ENCODE measurements at places on chromosomes 6 and 20.
A peak's percentile ranks its signal among the peaks of the same experiment; 100 is the strongest.

GRCh38 chr6:15502446-15503345, 160.1 kb downstream of the DTNBP1 start:
- DNase-seq = peak; percentile 27

- DNase-seq = no peak
Measured at GRCh38 chr6:137002505-137002904, 42.3 kb downstream of the IL20RA start.

- no peak for DNase-seq
Measured at GRCh38 chr6:38259736-38260135, 380.0 kb downstream of the BTBD9 start.

DNA sequence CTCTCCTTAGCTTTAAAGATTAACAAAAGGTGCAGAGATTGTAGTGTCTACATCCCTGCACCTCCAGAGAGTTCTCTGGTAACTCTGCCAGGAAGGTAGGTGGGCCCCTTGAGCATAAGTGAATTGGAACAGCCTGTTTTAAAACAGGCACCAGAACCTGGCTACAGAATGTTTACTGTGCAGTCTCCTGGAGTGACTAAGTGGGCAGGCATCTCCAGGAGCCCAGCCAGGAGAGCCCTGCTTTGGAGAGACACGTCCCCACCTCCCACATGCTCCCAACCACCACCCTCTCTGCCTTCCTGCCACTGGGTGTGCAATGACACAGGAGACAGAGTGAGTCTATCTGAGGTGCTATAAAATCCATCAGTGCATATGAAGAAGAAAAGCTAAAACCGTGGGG, 110.3 kb upstream of the EYA4 start:
- DNase-seq = no peak

DNA sequence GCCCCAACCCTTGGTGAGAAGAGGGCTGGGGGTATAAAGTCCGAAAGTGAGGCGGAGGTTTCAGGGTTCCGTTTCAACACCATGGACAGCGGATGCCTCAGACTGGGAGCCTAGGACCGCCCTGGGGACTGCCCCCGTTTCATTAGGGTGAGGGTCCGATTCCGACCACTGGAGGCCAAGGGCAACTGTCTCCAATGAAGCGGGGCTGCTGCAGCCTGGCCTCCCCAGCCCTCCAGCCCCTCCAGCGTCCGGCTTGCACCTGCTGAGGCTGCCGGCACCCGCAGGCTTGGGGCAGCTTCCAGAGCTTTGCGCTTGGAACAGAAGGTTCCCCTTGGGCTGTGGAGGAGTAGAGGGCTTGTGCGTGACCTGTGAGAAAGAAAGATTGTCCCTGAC, 39.9 kb downstream of the YTHDF1 start:
- DNase-seq = no peak

DNA sequence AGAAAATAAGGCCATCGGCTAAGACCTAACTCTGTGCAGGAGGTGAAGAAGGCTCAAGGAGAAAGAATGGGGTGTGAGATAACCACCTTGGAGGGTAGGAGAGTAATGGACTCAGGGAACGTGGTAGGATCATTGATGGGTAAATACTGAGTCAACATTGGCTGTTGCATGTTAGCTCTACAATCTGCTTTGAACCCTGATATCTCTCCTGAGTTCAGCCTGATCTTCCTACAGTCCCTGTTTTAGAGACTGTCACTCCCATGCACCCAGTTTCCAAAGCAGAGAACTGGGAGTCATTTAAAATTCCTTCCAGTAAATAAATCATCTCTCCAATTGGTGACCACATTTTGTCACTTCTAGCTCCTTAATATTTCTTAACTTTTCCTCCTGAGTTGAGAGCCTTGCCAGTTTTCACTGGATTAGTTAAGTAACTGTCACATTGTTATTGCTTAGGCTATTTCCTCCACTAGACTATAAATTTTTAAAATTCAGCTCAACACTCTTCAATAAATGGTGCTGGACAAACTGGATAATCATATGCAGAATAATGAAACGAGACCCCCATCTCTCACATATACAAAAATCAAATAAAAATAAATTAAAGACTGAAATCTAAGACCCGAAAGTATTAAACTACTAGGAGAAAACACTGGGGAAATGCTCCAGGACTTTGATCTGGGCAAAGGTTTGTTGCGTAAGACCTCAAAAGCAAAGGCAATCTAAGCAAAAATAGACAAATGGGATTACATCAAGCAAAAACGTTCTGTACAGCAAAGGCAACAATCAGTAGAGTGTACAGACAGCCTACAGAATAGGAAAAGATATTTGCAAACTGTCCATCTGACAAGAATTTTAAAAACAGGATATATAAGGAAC, 138.9 kb upstream of the TMEM170B start:
- no peak for DNase-seq

DNA sequence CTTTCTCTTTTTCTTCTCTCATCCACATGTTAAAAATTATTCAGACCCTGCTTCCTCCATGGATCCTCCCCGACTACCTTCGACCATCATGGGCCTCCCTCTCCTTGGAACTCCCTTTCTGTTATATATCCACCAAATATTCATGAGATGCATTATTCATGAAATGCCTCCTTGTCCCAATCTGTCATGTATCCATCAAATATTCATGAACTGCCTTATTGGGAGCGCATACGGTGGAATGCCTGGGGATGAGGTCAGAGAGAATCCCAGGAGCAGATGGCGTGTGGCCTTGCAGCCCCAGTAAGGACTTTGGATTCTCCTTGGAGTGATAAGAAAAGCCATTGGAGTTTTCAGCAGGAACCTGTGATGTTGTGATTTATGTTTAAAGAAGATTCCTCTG, 97.0 kb downstream of the NRN1 start:
- DNase-seq = no peak

DNA sequence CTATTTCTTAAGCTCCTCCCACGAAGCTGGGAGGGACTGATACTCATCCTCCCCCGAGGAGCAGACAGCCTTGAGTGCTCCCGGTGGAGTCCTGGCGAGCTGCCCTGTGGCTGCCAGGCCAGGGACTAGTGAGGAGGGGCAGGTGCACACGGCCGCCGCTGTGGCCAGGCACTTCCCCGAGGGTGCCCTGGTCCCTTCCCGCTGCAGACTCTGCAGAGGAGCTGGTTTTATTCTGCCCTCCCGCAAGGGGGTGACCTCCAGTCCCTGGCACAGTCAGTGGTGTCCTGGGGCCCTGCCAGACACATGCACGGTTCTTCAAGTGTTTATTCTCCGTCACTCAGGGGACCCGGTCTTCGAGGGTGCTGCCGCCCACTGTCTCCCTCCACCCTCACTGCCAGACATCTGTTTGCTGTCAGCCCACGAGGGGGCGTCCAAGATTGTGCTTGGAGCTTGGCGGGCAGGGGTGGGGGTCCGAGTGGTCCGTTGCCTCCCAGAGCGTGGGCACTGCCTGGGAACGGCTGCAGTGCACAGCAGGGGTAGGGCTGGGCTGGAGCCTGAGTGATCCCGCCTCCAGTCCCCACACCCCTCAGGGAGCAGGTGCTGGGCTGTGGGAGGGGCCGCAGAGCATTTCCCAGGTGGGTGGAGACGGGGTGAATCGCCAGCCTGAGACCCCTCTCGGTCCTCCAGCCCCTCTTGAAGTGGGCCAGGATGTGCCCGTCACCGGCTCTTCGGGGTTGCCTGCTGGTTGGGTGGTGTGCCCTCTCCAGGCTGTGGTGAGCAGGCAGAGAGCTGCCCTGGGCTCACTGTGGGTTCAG, 3.1 kb upstream of the CABLES2 start:
- DNase-seq = peak; percentile 76

DNA sequence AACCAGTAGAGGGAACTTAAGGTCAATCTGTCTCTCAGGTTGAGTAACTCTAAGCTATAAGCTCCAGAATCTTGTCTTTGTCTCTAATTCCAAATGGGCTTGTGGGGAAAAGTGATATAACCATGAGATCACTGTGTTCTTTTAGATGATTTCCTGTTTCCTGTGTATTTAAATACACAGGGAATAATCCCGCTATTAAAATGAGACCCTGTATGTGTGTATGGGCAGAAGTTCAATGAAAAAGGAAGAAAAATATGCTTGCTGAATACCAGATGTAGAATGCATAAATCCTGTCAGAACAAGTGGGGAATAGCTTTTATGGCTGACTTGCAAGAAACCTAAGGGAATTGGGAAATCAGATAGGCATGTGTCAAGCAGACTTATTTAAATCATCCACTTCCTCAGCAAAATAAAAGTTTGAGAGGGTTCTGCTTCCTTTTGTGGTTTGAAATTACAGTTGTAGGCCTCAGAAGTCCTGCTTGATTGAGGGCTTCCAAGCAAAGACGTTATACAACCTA, 164.7 kb upstream of the PDE7B start:
- no peak for DNase-seq

- DNase-seq = no peak
Measured at GRCh38 chr6:57242505-57242904, 20.4 kb upstream of the RAB23 start.

GRCh38 chr6:18350712-18351111, 36.4 kb upstream of the RNF144B start:
- DNase-seq = no peak
